Left colon (tissue), 2 donors: ENCODE measurements at places on chromosomes 3 and 15. TPM values are rescaled to one million over a fixed set of nuclear protein-coding genes. Genes with fewer than 3 reads are reported as not detected.

Gene FRMD4B
- total RNA-seq = 37.4 TPM

Gene EXD1
- not detected for total RNA-seq

Gene ARGFX
- total RNA-seq = not detected

Gene ADIPOQ
- total RNA-seq = 0.15 TPM

Gene SLC2A2
- total RNA-seq = not detected

Gene GATM
- 3.5 TPM for total RNA-seq

Gene CHRNA7
- total RNA-seq = 11.8 TPM

Gene FETUB
- total RNA-seq = not detected

Gene ZNF860
- total RNA-seq = 0.81 TPM

Gene ARL6IP5
- total RNA-seq = 143 TPM

Gene XCR1
- 0.64 TPM for total RNA-seq

Gene RTP3
- total RNA-seq = not detected

Gene TGM5
- not detected for total RNA-seq

Gene LXN
- total RNA-seq = 63.8 TPM

Gene CAV3
- total RNA-seq = not detected

Gene RARRES1
- 63.5 TPM for total RNA-seq

Gene DAPK2
- total RNA-seq = 58.3 TPM

Gene ACKR2
- total RNA-seq = 4.9 TPM

Gene ABCF3
- total RNA-seq = 56.1 TPM

Gene ATP13A5
- not detected for total RNA-seq
